Tibial nerve (tissue), 4 donors: ENCODE measurements at places on chromosomes 12 and 14. TPM values are rescaled to one million over a fixed set of nuclear protein-coding genes. Genes with fewer than 3 reads are reported as not detected.

DNA sequence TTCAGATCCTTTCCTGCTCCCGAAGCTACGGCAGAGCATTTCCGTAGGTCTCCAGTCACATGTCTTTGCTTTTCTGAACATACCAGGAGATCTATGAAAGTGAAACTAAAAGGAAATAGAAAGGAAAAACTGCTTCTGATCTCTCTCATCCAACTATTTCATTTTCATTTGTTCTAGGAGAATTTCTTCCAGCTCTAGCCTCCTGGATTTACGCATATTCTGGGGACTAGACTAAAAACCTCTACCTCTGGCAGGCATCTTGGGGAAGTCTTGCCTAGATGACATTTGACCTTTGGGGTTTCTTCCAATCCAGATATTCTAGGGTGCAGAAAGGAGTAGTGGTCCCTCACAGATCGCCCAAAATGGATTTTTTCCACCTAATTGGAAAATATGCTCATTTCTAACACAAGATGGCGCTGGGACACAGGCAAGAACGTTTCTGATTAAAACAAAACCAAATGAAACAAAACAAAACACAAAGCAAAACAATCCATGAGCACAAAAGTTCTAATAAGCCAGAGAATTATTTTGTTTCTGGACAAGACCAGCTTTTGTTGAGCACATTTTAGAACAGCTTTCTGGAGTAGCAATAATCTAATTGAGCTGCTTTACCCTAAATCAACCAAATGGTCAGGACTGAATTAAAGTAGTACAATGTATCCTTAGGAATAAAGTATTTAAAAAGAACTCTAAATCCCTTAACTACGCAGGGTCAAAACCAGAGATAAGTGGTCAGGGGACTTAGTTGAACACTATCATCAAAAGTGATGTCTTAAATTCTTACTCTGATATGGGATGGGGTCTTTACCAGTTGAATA, 12.3 kb upstream of the PARP11 start:
- H3K4me3 ChIP-seq: peak overlapping the region; percentile 21
- H3K27me3 ChIP-seq: no peaks in the 10 kb centered on the region
- no peak for DNase-seq
- H3K27ac ChIP-seq: peak overlapping the region; percentile 28
- H3K4me1 ChIP-seq: no peaks in the 10 kb centered on the region

GRCh38 chr12:71060426-71060825, 97.4 kb downstream of the TSPAN8 start:
- no peak for DNase-seq
- no peaks in the 10 kb centered on the region for H3K27me3 ChIP-seq
- H3K36me3 ChIP-seq: no peaks in the 10 kb centered on the region
- H3K27ac ChIP-seq: no peak overlapping the region
- H3K4me3 ChIP-seq: no peak overlapping the region

GRCh38 chr14:92510972-92511371, 2.6 kb upstream of the RIN3 start:
- no peaks in the 10 kb centered on the region for H3K27me3 ChIP-seq
- H3K36me3 ChIP-seq: no peaks in the 10 kb centered on the region
- peaks cover 40% of the 10 kb centered on the region for H3K4me1 ChIP-seq
- DNase-seq: no peak

DNA sequence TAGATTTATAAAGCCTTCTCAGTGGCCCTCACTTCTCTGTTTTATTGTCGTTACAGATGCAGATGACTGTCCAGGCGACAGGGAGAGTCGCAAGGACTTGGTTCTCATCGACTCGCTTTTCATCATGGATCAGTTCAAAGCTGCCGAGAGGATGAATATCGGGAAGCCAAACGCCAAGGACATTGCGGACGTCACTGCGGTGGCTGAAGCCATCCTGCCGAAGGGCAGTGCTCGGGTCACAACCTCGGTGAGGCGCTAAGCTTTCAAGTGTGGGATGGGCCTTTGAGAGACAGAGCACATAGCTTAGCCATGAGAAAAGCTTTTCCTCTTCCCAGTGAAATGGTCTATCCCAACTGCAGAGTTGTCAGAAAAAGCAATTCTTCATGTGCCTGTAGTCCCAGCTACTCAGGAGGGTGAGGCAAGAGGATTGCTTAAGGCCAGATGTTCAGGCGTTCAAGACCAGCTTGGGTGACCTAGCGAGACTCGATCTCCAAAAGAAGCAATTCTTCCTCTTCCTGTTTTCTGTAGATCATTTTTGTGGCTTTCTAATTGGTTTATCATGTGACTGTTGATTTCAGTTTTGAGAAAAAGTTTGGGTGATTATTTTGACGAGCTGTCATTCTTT, 56.4 kb downstream of the EP400 start:
- H3K4me3 ChIP-seq: no peak overlapping the region
- DNase-seq: no peak
- H3K27ac ChIP-seq: no peak overlapping the region
- H3K4me1 ChIP-seq: no peaks in the 10 kb centered on the region
- no peaks in the 10 kb centered on the region for H3K36me3 ChIP-seq
- H3K27me3 ChIP-seq: no peaks in the 10 kb centered on the region

DNA sequence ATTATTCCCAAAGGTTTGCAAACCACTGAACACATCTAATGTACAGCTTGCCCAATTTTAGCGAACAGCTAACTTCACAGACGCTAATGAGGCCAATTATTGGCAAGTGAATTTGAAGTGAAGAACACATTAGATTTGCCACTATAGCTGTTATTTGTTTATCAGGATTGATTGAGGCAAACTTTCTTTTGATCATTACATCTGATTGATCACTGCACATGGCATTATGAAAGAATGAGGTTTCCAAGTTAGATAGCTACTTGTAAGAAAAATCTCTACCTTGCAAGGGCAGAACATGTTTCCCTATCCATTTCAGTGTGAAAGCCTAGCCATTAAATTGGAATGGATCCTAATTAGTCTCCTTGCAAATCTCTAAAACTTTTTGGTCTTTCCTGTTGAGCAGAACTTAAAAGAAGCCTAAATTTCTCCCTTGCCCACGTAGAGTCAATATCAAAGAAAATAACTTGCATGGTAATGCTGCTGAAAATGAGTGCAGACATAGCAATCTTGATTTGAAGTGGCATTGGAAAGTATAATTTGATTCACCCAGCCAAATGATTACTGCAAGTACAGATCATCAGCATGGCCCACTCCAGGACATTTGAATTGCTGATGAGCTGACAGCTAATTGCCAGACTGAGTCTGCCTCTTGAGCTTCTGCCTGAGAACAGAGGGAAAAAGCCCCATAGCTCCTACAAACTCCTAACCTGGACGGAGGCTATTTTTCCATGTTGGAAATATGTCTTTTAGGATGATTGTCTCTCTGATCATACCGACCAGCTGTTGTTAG, 98.6 kb downstream of the TPH2 start:
- H3K4me1 ChIP-seq: no peaks in the 10 kb centered on the region
- no peak overlapping the region for H3K4me3 ChIP-seq
- H3K27me3 ChIP-seq: no peaks in the 10 kb centered on the region
- no peak overlapping the region for H3K27ac ChIP-seq
- no peak for DNase-seq

DNA sequence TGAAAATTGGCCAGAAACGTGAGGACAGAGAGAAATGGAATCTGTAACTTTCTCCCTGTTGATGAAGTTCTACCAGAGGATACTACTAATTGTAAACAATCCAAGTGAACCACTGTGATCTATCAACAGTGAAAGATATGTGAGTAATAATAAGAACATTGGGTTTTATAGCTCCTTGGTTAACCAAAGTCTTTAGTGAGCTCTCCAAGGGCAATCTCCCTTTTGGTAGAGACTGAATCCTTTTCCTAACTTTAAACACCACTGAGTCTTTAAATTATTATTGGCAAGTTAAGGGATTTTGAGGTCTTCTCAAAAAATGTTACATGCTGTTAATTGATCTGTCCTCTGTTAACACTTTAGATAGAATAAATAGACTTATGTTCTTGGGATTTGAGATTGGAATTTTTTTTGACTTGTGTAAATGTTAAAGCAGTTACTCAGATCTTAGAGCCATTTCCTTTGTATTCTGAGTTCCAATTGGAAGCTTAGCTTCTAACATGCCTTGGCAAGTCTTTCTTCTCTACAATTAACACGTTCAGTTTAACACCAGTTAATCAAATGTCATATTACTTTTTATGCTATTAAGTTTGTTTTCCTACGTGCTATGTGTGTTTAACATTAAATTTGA, 338.2 kb upstream of the DDHD1 start:
- H3K4me1 ChIP-seq: peaks cover 3% of the 10 kb centered on the region
- H3K27ac ChIP-seq: no peak overlapping the region
- H3K36me3 ChIP-seq: no peaks in the 10 kb centered on the region
- no peaks in the 10 kb centered on the region for H3K27me3 ChIP-seq

GRCh38 chr12:62817556-62818271, 117.2 kb downstream of the PPM1H start:
- no peaks in the 10 kb centered on the region for H3K4me1 ChIP-seq
- DNase-seq: no peak
- H3K27ac ChIP-seq: peak overlapping the region; percentile 28
- no peaks in the 10 kb centered on the region for H3K36me3 ChIP-seq
- H3K27me3 ChIP-seq: no peaks in the 10 kb centered on the region
- H3K4me3 ChIP-seq: peak overlapping the region; percentile 33

DNA sequence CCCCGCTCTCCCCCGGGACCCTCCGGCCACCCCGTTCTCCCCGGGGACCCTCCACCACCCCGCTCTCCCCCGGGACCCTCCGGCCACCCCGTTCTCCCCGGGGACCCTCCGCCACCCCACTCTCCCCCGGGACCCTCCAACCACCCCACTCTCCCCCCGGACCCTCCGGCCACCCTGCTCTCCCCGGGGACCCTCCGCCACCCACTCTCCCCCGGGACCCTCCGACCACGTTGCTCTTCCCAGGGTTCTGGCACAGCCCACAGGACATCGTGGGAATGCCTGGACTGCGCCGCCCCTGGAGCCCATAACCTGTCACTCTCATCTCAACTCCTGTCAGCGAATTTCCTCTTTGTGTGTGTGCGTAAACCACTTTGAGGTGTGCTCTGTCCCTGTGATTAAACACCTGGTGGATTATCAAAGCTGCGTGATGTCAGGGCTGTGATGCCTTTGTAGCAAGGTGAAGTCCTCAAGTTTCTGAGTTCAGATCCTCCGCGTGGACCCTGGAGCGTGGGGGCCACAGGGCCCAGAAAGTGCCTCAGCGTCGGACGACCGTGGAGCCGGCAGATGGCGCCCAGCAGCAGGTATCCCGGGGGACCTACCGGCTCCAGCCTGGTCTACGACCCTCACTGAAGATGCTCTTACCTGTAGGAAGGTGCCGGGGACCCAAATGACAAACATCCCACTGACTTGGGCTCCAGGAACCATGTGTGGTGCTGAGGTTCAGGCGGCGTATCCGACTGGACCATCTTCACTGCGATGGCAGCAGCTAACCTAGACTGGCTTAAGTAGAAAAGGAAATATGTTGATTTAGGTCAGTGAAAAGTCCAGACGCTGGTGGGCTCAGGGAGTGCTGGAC, 63.2 kb upstream of the GALNT9 start:
- no peaks in the 10 kb centered on the region for H3K27me3 ChIP-seq
- H3K27ac ChIP-seq: no peak overlapping the region
- no peaks in the 10 kb centered on the region for H3K36me3 ChIP-seq
- no peak for DNase-seq

DNA sequence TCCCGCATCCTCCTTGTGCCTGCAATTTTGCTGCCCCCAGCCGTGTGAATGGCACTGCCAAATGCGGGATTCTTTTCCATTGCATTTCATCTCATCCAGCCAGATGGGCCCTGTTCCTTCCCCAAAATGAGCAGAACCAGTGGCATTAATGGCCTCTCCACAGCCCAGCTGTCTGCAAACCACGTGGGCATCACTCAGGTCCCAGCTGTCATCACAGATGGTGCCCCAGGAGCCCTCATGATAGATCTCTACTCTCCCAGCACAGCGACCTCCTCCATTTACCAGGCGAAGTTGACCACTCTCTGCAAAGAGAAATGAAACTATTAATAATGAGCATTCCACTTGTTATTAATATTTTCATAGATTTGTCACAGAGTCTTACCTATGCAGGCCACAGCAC, 17.1 kb downstream of the CD163 start:
- H3K4me3 ChIP-seq: no peak overlapping the region
- H3K27ac ChIP-seq: no peak overlapping the region

DNA sequence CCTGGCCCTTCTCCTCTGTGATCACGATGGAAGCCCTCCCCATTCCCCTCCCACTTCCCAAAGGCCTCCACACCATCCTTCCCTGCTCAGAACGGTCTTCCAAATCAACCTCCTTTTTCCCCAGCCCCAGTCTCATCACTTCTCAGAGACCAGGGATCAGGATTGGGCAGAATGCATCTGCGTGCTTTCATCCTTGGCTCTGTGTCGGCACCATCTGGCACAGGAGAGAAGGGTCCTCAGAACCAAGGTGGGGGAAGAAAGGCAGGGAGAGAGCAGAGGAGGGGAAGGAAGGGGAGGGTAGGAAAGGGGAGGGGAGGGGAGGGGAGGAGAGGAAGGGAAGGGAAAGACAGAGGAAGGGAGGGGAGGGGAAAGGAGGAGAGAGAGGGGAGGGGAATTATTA, 52.4 kb upstream of the FICD start:
- DNase-seq: no peak
- H3K4me1 ChIP-seq: no peaks in the 10 kb centered on the region
- H3K36me3 ChIP-seq: no peaks in the 10 kb centered on the region

DNA sequence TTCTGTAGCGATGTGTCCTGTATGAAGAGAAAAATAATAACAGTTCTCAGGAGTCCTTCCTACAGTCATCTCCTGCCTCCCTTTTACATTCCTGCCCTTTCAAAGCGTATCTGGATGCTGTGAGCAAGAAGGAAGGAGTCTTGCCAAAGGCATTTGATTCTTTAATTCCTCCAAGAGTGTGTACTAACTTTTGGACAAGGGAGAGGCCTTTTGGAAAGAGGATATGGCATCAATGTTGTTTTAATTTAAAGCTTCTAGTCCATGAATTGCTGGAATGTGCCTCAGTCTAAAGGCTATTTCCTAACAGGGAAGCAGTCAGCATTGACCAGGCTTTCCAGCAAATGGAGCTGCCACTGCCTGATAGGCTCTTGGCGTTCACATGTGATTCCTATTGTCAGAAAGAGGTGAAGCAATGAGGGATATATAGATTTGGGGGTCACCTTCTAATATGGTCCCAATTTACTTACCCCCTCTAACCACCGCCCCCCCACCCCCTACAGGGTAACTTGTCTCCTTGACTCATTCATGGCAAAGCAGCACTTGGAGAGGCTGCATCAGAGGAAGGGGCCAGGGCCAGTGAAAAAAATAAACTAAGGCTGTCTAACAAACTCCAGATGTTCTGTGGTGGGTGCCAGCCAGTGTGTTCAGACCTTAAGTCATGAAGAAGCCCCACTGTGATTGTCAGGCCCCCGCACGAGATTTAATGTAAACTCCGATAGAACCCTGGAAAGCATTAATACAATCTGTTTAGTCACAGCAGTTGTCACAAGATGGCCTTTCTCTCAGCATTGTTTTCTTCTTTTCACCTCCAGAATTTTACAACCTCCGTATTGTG, 220.3 kb downstream of the FBXL14 start:
- no peak for DNase-seq
- no peaks in the 10 kb centered on the region for H3K4me1 ChIP-seq
- no peak overlapping the region for H3K27ac ChIP-seq
- H3K36me3 ChIP-seq: no peaks in the 10 kb centered on the region

The OR6J1 gene
- total RNA-seq: not detected

The RDH11 gene
- total RNA-seq: 48.8 TPM

The TMEM63C gene
- not detected for total RNA-seq

The CLEC1A gene
- 8.1 TPM for total RNA-seq

The CCDC177 gene
- total RNA-seq: not detected

The PLA2G1B gene
- total RNA-seq: 11.4 TPM

The SSPN gene
- total RNA-seq: 54.4 TPM

The RNASE1 gene
- total RNA-seq: 245 TPM

The MYO1A gene
- total RNA-seq: 0.59 TPM

The TAS2R9 gene
- not detected for total RNA-seq

The WDR89 gene
- 7.7 TPM for total RNA-seq

The MSRB3 gene
- total RNA-seq: 45.6 TPM
